IMR-90 (cell line): ENCODE measurements at places on chromosomes 2 and 18. TPM values are rescaled to one million over a fixed set of nuclear protein-coding genes. Genes with fewer than 3 reads are reported as not detected.

FABP1 gene
- total RNA-seq: not detected in 2 replicates

CHRNG gene
- not detected in 2 replicates for total RNA-seq

KIAA2012 gene
- under 0.01 TPM in 2 replicates for total RNA-seq

VAPA gene
- 206 and 273 TPM in 2 replicates for total RNA-seq

CRYBA2 gene
- not detected in 2 replicates for total RNA-seq

DNA sequence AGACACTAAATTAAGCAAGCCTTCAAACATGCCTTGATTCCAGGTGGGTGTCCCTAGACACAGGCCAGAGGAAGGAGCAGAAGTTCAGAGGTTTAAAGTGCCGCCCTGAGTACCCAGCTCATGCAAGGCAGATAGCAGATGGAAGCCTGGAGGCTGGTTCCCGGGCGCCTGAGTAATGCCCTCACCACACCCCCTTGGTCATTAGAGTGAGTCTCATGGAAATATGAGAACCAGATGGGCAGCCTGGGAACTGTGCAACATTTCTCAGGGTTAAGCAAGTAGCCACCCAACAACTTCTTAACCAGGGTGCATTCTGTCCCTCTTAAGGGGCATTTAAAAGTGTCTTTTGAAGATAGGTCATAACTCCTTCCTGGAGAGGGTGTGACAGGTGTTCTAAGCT is 44.1 kb downstream of the TGFA start:
- no peak for DNase-seq

GRCh38 chr2:44033947-44034346 is 38.2 kb upstream of the LRPPRC start:
- DNase-seq: no peak

DNA sequence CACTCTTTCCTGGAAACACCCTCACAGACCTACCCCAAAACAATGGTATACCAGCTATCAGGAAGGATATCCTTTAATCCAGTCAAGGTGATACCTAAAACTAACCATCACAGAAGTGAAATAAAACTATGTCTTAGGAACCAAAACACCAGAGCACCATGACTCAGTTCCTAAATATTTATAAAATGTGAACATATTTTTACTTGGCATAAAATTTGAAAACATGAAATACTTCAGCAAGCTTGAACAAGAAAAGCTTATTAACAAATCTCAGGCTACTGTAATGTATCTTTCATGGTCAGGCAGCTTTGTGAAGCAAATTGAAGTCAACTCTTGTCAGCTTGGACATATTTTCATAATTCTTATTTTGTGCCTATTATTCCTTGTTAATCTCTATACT is 440.8 kb upstream of the CDH20 start:
- DNase-seq: no peak

GRCh38 chr2:37201208-37201607 is 4.9 kb downstream of the CEBPZOS start:
- peak; percentile 55 for DNase-seq

- no peak for DNase-seq
These were observed 262.9 kb upstream of the FBXO11 start for GRCh38 chr2:48169141-48169592.

DNA sequence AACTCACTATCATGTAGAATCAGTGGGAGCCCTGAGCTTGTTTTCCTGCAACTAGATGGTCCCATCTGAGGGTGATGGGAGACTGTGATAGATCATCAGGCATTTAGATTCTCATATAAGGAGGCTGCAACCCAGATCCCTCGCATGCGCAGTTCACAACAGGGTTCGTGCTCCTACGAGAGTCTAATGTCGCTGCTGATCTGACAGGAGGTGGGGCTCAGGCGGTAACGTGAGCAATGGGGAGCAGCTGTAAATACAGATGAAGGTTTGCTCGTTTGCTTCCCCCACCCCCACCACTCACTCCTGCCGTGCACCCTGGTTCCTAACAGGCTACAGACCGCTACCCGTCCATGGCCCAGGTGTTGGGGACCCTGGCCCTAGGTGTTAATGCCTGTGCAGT is 113.6 kb downstream of the RNF144A start:
- no peak for DNase-seq

- DNase-seq: no peak
These were observed 385.5 kb downstream of the SETBP1 start for GRCh38 chr18:45066210-45066609.

DNA sequence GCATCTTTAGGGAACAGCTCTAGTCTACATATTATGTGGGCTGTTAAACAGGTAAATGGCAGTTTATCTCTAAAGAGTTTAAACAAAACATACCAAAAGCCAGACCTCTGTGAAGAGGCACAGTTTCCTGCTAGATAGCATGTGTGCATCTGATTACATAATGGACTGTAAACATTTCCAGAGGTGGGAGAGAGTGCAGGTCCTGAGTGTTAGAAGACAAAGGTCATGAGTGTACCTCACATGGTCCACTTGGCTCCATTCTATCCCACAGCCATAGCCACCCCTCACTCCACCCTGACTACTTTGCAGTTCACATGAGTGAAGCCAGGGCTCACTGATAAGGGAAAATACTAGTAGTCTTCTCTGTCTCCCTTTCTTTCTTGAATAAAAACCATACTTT is 233.4 kb downstream of the MTX2 start:
- no peak for DNase-seq

DNA sequence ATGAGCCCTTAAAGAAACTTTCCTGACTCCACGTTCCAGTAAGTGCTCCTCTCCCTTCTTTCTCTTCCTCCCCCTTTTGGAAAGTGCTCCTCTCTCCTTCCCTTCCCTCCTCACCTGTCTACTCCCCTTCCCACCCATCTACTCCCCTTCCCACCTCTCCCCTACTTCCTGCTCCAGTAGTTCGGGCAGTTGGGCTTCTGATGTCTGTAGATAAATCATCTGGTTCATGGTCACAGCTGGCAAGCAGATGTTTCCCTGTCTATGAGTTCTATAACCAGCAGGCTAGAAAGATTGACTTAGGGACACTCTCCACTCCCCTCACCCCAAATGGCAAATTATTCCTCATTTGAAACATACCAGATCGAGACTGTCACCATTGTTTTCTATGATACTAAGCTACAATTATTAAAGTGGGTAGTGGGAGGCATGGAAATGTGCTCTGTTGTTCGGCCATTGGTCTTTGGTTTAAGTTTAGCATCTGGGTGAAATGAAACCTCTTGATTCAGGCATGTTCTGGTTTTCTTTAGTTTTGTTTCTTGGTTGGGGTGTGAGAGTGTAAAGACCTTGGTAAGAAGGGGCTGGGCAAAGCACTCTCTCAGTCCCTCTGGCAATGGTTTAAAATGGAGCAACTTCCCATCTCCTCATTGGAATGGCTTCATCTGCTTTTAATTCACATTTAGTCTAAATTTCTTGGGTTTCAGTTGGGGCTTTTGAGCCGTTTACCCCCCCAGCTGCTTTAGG is 413.2 kb upstream of the SPRED2 start:
- DNase-seq: no peak

DNA sequence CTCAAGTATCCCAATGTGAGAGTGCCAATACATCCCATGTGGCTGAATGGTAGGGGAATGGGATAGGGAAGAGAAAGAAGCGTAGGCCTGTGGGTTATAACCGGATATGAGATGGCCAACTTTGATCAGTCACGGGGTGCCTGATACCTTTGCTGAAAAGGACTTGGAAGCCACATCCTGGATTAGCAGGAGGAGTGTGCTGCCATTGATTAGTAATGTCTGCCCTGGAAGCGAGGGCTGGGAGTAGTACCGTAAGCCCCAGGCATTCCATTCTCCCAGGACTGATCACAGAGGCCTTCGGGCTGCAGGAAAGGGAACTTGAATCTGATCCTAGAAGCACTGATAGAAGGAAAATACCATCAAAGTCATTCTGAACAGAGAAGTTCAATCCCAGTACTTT is 218.5 kb downstream of the TFCP2L1 start:
- no peak for DNase-seq

DNA sequence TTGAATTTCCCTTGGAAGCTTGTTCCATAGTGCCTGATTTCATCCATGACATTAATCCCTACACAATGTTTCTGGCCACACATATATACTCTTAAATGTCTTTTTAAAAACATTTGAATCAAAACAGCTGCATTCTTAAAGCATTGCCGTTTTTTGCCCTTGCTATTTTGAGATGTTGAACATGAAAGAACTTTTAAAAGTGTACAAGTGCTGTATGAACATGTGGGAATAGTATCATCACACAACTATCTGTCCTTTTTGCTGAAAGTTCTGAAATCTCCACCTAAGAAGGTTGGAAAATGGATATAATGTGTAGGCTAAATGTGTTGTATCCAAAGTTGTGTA is 318.7 kb upstream of the UBE2E3 start:
- DNase-seq: no peak

DNA sequence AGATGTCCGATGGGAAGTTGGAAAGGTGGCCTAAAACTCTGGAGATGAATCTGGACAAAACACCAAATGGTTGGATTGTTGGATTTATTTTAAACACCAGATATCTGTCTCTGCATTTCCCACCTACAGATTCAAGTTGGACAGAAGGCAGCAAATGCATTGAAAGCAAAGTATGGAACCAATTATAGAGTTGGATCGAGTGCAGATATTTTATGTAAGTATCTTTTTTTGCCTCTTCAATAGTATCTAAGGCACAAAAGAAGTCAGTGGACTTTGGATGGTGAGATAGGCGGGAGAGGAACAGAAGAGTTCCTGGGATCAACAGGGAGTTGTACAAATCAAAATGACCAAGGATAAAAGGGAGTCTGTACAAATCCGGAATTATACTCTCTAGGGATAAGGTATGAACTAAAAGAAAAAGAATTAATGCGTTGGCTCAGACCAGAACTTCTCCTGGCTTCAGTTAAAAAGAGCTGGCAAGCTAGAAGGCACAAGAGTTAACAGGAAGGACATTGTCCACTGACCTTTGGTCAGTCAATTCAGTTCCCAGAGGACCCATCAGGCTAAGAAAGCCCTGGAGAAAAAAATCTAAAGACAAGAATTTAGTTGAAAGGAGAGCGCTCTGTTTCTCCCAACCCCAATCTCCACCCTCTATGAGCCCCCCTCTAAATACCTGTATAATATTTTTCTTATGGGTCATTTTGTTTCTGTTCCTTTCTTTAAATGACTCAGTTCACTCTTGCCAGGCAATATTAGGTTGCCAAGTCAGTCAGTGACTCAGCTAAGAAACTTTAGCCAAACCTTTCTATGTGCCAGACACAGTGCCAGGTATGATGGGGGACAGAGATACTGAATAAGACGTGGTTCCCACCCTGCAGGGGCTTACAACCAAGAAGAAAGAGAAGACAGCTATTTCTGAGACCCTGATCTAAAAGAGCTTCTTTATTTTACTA is 29.1 kb downstream of the CPO start:
- no peak for DNase-seq

DNA sequence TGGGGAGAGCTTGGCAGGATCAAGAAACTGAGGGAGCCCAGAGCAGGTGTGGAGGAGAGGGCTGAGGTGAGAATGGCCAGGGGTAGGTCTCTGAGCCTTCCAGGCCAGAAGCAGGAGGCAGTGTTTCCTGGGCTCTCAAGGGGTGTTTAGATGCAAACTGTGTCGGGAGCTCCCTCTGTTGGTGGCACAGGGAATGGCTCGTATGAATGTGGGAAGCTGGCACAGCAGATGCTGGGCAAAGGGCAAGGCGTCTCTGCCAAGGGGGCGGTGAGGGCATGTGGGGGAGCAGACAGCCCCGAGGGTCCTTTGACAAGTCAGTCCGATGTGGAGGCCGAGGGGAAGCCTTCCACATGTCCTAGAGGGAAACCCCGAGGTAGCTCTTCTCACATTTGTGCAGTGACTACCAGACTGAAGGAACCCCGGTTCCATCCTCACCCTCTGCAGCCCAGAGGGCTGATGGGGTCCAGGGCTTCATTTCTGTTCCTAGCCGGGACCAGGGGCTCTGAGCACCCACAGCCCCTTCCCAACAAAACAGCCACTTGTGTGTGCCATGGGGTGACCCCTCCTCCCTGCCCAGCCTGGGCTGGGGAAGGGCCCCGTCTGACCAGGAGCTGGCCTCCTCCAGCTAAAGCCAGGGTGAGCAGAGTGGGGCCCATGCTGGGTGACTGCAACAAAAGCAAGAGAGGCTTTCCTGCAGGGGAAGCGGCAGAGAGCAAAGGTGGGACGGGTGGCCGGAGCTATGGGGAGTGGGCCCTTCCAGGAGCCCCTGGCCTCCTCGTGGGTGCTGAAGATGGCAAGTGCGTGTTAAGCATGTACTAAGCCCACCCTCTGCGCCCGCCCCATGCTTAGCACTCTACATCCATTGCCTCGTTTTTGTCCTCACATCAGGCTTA is 103.4 kb downstream of the SEPTIN10 start:
- DNase-seq: peak; percentile 71

- no peak for DNase-seq
These were observed 13.0 kb downstream of the UXS1 start for GRCh38 chr2:106181064-106181463.

GRCh38 chr2:240628808-240629618 is 3.7 kb downstream of the GPR35 start:
- DNase-seq: no peak

DNA sequence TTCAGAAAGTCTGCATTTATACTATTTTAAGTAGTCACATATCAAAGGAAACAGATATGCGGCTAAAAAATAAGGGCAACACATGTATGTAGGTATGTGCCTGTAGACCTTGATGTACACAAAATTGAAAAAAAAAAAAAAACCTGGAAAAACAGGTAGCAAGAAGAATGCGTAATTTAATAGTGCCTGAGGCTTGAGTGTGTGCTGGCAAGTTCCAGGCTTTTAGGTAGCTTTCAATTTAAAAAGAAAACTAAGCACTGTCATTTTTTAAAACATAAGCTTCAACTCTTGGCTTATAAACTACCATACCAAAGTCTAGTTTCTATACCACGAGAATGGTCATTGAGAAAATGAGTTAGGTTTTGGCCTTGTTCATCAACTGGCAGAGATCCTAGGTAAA is 72.3 kb downstream of the OTX1 start:
- no peak for DNase-seq

DNA sequence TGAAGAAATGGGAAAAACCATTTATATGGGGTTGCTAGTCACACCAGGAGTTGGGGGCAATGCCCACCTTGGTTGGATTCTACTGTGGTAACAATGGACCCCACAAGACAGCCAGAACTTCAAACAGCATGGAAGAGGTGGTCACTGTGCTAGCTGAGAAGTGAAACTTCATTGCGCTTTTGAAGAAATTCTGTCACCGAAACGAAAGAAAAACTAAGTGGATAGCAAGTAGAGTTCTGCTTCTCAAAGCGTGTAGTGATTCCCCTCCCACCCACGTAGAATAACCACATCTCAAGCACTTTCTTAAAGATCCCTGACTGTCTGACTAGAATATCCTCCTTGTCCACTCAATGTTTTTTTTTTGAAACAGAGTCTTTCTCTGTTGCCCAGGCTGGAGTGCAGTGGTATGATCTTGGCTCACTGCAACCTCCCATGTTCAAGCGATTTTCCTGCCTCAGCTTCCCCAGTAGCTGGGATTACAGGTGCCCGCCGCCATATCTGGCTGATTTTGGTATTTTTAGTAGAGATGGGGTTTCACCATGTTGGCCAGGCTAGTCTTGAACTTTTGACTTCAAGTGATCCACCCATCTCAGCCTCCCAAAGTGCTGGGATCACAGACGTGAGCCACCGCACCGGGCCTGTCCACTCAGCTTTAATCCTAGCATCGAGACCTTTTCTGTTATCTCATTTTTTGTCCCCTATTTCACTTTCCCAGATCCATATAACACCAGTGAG is 30.1 kb upstream of the CCL20 start:
- DNase-seq: no peak

- no peak for DNase-seq
These were observed 575.2 kb downstream of the PIK3C3 start for GRCh38 chr18:42530276-42530675.

GRCh38 chr2:61714210-61714609 is 139.7 kb downstream of the FAM161A start:
- DNase-seq: no peak

GRCh38 chr18:23884681-23885375 is 129.7 kb upstream of the TTC39C start:
- DNase-seq: no peak

- DNase-seq: no peak
These were observed 9.5 kb downstream of the ELP2 start for GRCh38 chr18:36139245-36139644.
